ENCODE measurements at places on chromosomes 3 and 15.

DNA sequence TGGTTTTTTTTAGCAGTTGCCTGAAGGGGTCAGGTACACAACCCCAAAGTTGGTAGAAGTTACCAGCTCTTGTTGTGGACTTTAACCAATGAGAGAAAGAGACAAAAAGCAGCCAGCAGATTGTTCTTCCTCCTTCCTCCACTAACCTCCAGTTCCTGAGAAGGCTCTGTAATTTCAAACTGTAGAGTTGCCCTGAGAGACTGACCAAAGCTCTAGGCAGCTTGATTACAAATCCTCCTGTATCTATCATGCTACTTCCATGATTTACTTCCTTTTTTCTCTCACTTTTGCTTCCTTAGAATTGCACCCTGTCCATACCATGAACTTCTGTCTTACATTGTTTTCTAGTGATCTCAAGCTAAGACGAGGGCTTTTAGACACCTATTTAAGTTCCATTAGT is 29.2 kb downstream of the NSUN3 start:
- no peak for DNase-seq

GRCh38 chr3:187828579-187829452 is 83.5 kb upstream of the BCL6 start:
- DNase-seq = no peak

DNA sequence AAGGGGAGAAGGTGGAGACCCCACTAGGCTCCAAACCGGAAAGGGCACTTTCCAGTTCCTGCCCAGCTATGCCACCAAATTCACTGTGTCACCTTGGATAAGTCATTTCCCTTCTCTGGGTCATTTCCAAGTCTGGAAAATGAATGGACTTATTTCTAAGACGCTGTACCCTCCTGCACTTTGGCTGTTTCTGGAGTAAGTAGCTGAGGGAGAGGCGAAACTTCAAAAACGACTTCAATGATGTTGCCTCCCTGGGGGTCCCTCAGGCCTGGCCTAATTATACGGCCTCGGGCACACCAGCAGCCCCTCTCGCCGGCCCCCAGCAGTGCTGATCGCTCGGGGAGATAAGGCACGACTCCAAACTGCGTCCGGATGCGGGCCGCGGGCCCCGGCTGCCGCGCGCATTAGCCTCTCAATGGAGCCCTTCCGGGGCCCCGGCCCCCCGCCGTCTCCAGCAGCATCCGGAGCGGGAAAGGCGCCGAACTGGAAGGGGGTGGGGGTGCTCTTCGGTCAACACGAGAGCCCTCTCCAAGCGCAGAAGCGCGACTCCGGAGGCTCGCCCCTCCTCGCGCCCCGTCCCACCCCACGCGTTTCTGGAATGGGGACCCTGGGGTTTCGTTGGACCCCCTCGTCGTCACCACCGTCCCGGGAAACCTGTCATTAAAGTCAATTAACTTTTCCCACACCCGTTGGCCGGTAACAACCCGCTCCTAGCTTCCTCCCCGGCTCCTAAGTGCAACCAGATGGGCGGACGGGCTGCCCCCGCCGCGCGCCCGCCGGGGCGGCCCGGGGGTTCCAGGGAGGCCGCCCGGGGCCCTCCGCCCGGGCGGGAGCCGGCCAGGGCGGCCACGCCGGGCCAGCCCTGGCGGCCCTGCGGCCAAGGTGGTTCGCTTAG is 4.8 kb downstream of the HES1 start:
- no peak for DNase-seq

DNA sequence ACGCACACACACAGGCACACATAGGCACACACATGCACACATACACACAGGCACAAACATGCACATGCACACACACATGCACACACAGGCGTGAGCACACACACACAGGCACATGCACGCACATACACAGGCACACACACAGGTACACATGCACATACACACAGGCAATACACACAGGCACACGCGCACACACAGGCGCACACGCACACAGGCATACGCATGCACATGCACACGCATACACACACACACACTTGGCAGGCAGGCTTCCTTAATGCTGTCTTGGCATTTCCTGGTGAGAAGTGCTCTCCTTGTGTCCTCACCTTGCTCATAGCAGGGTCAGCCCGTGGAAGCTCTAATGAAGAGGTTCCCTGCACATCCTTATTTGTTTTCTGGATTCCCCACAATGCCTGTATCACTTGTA is 8.4 kb upstream of the SLCO2A1 start:
- no peak for DNase-seq

DNA sequence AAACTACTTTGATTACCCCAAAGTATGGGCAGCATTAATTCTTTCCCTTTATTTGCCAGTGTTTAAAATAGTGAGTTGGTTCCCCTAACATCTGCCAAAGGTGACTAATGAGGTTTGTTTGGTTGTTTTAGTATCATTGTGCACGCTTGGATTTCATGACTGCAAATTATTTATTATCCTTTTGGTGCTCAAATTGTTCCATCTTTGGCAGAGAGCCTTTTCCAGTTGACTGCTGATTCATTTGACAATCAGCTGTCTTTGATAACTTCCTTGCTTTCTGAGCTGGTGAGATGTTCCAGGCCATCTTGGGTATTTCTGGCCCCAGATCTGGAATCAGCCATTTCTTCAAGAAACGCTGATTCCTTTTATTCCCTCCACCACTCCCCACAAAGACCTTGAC is 8.9 kb downstream of the DLEC1 start:
- DNase-seq = no peak

DNA sequence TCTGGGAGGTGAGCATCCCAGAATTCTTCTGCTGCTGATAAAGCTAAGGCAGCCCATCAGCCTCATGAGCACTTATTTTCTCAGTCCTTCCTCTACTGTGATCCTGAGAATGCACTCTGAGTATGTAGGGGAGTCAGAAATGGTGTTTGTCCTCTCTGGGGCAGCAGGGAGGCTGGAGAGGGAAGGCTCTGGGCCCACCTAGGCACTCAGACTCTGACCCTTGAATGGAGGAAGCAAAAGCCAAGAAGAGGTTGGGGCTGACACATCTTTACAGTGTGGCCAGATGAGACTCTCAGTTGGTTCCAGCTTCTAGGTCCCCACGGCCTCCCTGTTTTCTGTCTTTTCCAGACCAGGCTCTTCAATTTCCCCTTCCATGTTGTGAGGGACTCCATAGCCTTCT is 36.1 kb upstream of the BLM start:
- peak; percentile 45 for DNase-seq

DNA sequence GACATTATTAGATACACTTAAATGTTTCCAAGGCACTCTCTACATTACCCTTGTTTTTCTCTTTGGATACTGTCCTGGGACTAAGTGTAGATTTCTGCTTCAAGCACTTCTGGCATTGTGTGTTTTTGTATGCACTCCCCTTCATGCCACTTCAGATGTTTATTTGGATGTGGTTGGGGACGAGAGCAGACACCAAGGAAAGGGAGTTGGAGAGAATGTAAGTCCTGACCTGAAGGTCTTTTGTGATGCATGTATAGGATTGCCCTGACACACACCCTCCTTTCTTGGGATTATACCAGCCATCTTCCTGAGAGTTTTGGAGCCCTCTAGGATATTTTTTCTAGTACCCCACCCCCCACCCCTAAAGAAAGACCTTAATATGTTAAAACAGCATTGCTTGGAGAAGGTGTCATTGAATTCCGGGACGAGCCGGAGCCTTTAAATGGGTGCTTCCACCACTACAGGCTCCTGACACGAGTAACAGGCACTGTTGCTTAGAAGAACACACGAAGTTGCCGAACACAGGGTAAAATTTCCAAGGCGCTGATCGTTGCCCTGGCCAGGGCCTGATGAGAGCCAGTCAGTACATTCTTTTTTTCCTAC is 22.7 kb downstream of the PSMD6 start:
- no peak for DNase-seq

Data from mesenteric fat pad (tissue), 1 donor.